ENCODE measurements at places on chromosomes 1 and 21.

- DNase-seq, result no peak
Measured at GRCh38 chr1:194280463-194280862, 1094.0 kb upstream of the B3GALT2 start.

GRCh38 chr1:112729909-112730308, 14.8 kb upstream of the PPM1J start:
- DNase-seq, result no peak

DNA sequence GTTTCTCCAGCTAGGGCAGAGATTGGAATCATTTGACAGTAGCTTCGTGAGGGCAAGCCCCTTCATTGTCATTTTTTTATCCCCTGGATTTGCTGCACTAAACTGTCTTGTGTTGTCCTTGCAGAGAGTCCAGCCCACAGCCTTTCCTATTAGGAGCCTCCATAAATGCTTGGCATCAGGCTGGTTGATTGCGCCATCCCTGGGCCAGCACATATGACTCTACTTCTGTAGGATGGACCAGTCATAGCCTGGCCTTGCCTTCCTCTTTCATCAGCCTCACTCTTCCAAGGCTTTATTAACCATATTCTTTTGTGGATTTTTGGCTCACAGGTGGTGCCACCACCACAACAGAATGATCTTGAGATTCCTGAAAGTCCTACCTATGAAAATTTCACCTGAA, 31.4 kb downstream of the LY9 start:
- no peak for DNase-seq

DNA sequence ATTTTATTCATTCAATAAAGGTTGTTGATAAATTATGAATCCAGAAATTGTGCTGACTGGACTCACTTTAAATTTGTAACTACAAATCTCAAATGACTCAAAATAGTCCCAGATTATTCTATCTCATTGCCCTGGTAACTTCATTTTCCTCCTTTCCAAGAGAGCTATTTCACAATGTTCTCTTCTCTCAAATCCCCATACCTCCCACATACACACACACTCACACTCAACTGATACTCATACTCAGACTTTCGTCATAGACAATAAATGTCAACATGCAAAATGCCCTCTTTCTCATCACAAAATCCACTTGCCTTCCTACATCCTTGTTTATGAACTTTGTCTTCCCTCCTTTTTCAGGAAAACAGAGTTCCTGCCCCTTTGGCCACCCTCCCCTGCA, 33.3 kb downstream of the EXTL2 start:
- DNase-seq, result no peak

DNA sequence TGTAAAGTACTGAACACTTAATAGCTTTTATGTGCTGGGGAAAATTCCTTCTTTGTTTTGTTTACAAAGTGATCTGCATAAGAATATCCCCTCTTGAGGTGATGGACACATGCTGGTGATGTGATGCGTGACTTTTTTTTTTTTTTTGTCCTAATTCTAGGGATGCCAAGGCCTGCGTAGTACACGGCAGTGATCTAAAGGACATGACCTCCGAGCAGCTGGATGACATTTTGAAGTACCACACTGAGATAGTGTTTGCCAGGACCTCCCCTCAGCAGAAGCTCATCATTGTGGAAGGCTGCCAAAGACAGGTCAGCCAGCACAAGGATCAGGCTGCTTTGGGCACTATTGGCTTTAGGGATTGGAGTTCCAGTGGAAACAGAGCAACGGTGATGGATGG, 24.7 kb downstream of the ATP1A1 start:
- no peak for DNase-seq

- no peak for DNase-seq
Measured at GRCh38 chr1:204962742-204963632, 80.0 kb upstream of the CNTN2 start.

GRCh38 chr1:244851546-244852231, 12.7 kb downstream of the HNRNPU start:
- no peak for DNase-seq

- no peak for DNase-seq
Measured at GRCh38 chr1:110283677-110284076, 55.5 kb upstream of the RBM15 start.

- no peak for DNase-seq
Measured at GRCh38 chr1:231536099-231536498, 7.6 kb downstream of the TSNAX start.

DNA sequence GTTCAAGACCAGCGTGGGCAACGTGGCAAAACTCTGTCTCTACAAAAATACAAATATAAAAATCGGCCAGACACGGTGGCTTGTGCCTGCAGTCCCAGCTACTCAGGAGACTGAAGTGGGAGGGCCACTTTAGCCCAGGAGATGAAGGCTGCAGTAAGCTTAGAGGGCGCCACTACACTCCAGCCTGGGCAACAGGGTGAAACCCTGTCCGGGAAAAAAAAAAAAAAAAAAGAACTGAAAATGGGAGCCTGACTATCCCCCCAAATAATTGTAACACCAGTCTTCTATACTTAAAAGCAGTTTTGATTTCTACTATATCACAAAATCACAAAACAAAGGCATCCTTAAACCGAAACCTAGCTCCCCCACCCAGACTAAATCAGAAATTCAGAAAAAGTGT, 60.3 kb downstream of the CDC42BPA start:
- DNase-seq, result no peak

DNA sequence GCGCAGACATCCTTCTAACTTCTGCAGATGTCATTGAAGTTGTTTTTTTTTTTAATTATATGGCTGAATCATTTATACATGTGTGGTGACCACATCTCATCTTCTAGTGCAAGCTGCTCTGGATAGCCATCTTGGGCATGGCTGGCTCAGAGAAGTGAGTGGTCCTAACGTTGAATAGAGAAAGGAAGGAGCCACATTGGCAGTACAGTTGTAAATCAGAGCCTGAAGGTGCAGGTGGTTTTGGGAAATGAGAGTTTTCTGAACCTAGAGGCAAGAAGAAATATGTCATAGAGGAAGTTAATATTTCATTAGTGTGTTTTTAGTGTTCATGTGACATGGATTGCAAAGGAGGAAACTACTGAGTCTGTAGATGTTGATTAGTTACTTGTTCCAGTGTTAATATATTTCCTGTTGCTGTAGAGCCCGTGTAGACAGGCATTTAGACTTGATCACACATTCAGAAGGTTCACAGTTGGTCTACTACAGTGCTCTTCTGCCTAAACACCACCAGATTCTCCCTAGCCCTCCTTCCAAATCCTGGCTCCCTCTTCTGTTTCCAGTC, 163.7 kb downstream of the ROR1 start:
- DNase-seq, result no peak

- DNase-seq, result no peak
Measured at GRCh38 chr1:85607126-85607920, 26.8 kb downstream of the CCN1 start.

DNA sequence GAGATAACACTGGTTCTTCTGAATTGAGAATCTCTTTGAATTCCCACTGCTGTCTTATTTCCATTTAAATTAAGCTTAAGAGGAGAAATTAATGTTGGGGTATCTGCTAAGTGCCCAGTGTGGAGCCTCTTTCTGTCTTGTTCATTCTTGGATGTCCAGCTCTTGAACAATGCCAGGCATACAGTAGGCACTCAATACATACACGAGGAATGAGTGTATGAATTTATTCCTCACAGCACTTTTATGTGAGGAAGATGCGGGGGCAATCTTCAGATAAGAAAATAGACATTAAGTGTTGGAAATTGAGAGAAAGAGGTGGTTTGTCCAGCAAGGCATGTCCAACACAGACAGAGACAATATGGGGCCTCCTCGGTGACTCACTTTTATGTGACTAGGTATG, 11.8 kb upstream of the ATF3 start:
- no peak for DNase-seq

GRCh38 chr1:239126884-239127283, 259.5 kb upstream of the CHRM3 start:
- no peak for DNase-seq

- no peak for DNase-seq
Measured at GRCh38 chr1:204366759-204367158, 7.0 kb upstream of the PLEKHA6 start.

GRCh38 chr1:221376286-221376685, 365.6 kb downstream of the DUSP10 start:
- no peak for DNase-seq

GRCh38 chr1:29234471-29234870, 1.9 kb upstream of the PTPRU start:
- no peak for DNase-seq

GRCh38 chr1:30106125-30106524, 617.3 kb downstream of the MATN1 start:
- no peak for DNase-seq

DNA sequence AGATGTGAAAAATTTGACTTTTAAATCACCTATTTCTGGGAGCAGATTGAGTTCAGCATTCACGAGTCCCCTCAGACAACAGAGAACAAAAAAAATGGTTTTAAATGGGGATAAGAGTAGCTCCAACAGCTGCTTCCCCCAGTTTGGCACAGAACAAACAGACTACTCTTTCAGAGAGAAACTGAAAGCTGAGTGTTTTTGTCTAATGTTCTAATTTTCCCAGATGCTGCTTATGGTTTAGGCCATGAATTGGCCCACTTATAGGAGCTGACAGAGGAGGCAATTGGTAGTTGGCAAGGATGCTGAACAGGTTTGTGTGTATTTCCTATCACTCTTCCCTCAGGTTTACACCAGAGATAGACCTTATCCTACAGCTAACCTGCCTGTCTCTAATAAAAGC, 1637.4 kb upstream of the PRMT6 start:
- no peak for DNase-seq

DNA sequence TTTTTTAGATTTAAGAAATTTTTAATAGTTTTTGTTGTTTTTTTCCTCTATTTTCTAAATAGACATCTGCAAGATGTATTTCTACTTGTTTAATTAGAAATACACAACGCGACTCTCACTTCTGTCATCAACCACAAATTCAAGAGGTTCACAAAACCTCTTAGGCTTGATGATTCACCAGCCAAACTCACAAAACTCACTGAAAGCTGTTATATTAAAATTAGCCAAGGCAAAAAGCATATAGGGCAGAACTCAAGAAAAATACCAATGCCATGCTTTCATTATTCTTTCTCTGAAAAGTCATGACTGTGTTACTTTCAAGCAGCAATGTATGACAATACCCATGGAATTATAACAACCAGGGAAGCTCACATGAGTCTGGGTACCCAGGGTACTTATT, 487.0 kb upstream of the RGS18 start:
- no peak for DNase-seq

GRCh38 chr1:203136409-203137042, 9.0 kb downstream of the ADORA1 start:
- no peak for DNase-seq

DNA sequence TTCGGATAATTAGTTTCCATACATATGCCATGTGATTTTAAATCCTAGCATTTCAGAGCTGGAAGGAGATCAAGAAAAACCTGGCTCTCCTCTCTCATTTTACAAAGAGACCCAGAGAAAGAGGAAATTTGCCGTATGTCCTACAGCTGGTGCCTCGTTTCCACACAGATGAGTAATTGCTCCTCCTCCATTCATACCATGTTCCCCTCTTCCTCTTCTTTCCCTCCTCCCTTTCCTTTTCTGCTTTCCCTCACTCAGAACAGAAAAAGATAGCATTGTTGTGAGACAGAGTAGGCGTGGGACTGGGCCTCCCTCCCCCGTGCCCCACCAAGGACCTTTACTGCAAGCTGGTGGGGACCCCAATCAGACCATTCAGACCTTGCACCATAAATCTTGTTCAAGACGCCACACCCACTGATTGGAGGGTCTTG, 13.7 kb upstream of the SLC44A3 start:
- DNase-seq, result no peak

GRCh38 chr1:17117451-17118265, 1.6 kb downstream of the PADI2 start:
- DNase-seq, result no peak

DNA sequence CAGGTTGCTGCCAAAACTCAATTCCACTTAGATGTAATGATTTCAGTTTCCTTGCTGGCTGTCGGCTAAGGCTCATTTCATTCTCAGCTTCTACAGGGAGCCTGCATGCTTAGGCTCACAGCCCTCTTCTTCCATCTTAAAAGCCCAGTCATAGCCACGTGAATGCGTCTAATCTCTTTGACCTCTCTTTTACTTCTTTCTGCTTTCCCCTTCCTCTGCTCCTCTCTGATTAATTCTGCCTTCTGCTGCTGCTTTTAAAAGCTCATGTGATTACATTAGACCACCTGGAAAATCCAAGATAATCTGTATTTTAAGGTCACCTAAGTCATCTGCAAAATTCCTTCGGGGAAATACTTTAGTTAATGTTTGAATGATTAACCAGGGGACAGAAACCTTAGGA, 812.8 kb upstream of the BRINP3 start:
- no peak for DNase-seq

- DNase-seq, result no peak
Measured at GRCh38 chr1:38834937-38835827, 24.4 kb downstream of the RRAGC start.

DNA sequence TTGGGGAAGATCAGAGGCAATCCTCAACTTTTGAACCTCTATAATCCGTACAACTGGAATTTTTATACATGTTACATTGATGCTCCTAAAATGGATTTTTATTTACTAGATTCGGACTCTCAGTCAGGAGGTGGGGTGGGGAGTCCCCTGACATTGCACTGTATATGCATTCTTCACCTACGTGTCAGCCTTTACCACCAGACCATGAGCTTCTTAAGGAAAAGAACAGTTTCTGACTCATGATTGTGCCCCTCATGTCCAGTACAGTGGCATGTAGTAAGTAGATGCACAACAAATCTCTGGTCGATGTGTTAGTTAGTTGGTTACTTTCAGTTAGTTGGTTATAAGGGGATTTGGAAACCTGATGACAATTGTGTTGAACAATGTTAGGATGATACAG, 15.4 kb downstream of the LPAR3 start:
- no peak for DNase-seq

DNA sequence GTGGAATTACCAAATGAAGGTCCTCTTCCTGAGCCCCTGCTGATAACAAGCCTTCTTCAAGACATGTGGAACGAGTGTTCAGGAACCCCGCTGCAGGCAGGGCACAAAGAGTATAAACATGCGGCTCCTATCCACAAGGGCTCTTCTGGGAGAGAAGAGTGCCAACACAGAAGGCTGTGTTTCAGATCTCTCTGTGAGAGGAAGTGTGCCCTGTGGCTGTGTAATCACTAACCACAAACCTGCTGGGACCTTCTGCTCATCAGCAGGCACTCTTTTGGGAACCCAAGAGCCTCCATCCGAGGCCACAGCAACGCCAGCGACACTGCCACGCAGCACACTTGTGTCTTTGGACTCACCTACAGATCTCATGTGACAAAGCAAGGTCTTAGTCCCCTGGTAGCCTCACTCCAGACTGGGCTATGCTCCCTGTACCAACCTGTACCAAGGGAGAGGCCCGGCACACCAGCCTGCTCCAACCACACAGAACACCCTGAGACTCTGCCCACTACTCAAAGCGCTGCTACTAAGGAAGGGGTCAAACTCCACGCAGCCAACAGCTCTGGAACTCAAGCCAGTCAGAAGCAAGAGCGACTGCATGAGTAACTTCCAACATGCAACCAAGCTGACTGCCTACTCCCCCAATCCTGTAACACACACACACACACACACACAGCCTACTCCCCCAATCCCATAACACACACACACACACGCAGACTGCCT, 7.8 kb downstream of the PTTG1IP start:
- no peak for DNase-seq
